ENCODE measurements at places on chromosomes 12 and 14.

DNA sequence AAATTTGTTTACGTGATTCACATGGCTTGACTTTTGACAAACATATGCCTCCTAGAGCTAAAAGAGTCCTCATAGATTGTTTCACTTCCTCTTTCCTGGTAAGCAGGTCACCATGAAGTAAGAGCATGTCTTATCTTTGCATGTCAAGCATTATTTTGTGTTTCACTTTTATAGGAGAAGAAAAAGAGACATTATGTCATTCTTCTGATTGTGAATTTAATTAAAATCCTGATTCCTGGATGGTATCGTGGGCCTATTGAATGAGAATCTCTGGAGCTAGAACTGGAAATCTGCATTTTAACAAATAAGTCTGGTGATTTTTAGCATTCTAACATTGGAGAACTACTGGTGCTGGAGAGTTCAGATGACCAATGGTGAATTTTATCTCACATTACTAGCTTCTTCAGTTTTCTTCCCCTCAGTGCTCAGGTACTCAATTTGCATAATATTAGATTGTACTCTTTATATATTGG is 218.6 kb upstream of the ATP2B1 start:
- DNase-seq, result no peak

GRCh38 chr14:40221428-40221827 is 789.2 kb upstream of the FBXO33 start:
- no peak for DNase-seq

DNA sequence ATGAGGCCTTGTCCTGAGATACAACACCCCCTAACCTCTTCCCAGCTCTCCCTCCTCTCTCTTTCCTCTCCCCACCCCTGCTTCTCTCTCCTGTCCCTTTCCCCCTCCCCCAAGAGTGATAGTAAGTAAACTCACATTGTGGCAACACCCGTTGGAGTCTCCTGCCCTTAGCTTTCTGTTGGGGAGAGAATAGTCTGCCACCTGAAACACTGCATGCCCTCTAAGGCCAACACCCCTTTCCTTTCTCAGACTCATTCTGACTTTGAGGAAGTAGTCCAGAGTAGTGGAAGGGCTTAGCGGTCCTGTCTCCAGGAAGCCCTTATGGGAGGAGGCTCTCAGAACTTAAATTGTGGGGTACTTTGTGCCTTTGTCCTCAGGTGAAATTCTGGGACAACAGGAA is 95.2 kb downstream of the PRKCH start:
- DNase-seq, result no peak

DNA sequence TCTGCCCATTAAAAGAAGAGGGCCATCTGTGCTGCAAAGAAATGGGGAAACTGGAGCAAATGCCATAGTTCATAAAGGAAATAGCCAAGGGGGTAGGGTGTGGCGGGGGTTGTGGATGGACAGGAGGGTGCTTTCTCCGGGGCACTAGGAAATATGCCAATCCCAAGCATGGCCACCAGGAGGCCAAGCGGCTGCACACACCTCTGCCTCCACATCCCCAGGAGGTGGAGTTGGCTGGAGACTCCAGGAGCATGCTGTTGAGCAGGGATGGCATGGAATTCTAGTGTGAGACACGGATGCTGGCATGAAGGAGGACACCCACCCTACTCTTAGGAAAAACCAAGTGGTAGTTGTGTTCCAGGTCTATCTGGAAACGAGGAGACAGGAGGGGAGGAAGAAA is 25.2 kb downstream of the NID2 start:
- peak; percentile 25 for DNase-seq

DNA sequence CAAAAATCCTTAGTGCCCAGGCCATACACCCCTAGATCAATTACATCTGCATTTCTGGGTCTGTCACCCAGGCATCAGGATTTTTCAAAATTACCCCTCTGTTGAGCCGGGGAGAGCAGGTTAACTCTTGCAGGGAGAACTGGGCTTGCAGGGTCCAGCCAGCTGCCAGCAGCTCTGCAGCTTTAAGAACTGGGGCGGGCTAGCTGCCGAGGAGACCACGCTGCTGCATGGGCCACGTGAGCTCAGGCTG is at the start of gene DGLUCY:
TSS of gene DGLUCY (plus strand) at position 245 of the 250 bp plus-strand sequence. CDS start 46,222 bp downstream, outside the sequence.
- DNase-seq, result peak; percentile 56

DNA sequence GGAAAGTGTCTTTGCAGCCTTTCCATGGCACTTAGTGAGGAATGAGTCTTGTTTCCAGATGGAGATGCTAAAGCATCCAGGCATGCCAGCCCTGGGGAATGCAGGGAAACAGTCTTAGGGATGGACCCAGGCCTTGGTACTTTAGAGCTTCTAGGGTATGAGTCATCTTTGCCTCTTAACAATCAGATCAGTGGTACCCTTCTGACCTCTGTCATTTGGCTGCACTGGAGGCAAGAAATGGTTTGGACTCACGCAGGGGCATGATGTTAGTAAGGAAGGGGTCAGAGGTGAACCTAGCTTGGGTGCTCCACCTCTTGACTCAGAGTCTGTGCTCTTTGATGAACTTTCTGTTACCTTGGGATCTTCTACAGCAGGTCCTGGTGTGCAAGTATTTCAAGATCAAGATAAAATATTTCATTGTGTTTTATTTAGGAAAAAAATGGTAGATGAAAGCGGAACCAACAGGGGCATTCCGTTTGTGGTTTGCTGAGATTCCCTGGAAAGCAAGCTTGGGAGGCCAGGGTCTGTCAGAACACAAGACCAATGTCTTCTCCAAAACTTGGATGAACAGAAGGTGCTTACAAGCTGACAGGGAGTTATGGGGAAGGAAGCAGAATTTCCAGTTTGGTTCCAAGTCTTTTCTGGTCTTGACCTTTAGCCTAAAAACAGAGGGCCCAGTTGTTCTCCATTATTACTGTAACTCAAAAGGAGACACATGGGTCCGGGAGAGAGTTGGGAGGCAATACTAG is 216.2 kb downstream of the ZFP36L1 start:
- DNase-seq, result no peak

GRCh38 chr12:28222081-28222700 is 31.9 kb downstream of the CCDC91 start:
- DNase-seq, result peak; percentile 77

DNA sequence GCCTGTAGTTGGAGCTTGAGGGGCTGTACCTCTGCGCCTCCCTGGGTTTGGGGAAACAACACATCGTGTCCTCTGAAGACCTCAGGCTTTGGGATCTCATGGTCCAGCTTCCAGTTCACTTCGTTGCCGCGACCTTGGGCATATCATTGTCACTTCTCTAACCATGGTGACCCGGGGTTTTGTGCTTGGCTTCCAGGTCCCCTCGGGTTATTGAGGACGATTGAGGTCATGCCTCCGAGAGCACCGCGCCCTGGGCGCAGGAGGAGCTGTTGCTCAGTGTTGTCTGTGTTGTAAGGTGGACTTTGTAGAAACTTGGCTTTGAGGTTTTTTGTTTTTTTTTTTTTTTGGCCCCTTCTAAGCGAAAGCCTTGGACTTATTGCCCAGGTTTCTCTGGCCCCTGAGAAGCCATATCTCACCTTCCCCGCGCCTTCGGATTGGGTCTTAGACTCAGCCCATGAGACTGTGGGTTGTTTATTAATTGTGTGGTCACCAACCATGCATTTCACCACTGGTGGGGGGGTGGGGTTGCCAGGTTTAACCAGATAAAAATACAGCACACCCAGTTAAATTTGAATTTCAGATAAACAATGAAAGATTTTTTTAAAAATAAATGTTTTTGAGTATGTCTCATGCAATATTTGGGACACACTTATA is 2.6 kb downstream of the BCL7A start:
- no peak for DNase-seq

DNA sequence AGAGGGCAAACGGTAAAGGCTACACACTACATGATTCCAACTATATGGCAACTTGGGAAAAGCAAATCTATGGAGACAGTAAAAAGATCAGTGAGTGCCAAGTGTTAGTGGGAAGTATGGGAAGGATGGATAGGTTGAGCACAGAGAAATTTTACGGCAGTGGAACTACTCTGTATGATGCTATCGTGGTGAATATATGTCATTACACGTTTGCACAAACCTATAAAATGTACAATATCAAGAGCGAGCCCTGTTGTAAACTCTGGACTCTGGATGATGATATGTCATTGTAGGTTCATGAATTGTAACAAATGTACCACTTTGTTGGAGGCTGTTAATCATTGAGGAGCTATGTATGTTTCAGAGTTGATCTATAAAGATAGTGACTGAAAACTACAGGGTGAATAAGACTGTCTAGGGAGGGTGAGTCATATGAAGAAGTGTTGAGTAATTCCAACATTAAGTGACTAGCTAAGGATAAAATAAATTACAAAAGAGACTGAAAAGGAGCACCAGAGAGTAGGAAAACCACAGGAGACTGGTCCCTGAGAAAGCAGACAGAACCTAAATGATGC is 349.2 kb upstream of the LMO3 start:
- DNase-seq, result no peak

DNA sequence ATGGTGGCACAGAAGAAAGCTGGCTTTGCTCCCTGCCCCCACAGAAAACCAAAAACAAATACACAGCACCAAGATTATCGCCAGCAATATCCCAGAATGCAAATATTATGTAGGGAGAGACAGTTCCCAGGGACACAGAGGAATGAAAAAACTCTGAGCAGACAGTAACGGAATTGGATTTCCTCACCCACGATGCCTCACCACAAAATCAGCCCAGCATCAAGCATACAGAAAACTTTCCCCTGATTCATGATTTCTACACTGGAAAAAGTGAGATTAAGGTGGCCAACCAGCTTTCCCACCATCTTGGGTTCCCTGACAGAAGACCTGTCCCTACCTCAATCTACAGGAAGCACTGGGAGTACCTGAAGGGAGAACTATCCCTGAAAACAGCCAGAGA is 36.6 kb downstream of the PARP11 start:
- peak; percentile 3 for DNase-seq

DNA sequence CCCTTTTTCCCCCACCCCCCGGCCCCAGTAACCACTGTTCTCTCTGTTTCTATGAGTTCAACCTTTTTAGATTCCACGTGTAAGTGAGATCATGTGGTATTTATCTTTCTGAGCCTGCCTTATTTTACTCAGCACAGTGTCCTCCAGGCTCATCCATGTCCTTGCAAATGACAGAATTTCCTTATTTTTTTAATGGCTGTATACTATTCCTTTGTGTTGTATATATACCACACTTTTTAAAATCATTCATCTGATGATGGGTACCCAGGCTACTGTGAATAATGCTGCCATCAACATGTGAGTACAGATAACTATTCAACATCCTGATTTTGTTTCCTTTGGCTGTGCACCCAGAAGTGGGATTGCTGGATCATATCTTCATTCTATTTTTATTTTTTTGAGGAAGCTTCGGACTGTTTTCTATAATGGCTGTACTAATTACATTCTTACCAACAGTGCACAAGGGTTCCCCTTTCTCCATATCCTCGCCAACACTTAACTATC is 54.7 kb downstream of the DDX51 start:
- no peak for DNase-seq

- DNase-seq, result no peak
Observed at GRCh38 chr12:5923751-5924150, 21.3 kb downstream of the ANO2 start.

GRCh38 chr14:70442750-70443149 is 9.2 kb upstream of the ADAM21 start:
- DNase-seq, result no peak

GRCh38 chr12:100919116-100919515 is 124.5 kb downstream of the ANO4 start:
- DNase-seq, result no peak

DNA sequence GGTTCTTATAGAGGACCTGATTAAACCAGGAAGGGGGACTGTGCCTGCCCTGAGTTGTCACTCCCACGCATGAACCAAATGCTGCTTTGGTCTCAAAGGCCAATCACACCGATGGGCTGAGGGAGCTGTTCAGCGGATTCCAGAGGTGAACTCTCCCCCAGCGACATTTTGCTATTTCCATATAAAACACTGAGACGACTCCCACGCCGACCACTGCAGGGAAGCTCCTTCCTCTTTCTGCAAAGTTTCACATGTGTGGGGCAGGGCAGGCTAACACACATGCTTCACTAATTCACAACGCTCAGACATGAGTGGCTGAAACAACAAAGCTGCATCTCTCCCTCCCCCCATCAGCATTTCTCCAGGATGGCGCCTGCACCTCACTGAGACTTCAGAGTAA is 37.8 kb upstream of the TMEM132D start:
- DNase-seq, result no peak

GRCh38 chr14:54590481-54590880 is 23.6 kb downstream of the SAMD4A start:
- DNase-seq, result no peak

DNA sequence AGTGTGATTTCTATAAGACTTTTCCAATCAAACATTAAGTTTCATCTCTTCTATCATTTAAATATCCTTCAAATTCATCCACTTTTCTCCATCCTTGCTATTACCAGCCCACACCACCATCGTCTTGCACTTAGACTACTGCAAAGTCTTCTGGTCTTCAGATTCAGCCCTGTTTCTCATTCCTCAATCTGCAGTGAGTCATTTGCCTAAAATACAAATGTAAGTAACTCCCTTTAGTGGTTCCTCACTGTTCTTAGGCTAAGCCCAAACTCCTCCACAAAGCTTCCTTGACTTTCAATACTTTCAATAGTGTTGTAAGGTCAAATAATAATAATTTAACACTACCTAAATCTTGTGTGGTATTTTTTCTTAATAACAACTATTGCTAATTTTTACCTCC is 83.3 kb downstream of the PLEKHG7 start:
- no peak for DNase-seq

DNA sequence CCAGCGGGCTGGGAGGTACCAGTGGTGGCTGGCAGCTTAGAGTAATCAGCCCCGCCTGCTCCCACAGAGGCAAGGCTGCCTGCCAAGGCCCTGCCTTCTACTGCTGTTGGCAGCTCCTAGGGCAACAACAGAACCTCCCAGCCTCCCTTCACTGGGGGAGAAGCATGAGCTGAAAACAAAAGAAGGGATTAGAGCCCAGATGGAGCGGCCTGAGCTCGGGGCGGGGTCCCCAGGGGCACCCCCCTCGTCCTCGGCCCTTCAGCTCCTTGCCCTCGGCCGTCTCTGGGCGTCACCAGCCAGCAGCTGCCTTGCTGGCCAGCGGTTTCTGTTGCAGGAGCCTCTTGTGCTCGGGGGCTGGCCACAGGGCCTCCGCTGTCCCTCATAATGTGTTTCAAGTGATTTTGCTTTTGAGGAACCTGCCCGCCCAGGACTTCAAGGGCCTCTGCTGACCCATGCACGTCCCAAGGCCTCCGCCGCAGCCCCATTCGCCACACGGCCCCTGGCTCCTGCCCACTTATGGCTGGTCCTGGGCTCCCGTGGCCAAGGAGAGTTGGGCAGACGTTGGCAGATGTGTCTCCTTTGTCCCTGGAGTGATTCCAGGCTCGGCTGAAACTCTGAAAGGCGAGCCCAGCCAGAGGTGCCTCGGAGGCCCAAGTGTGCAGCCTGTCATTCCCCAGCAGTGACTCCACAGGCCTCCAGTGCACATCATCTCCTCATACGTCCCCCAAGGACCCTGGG is 49.7 kb downstream of the PSMA6 start:
- DNase-seq, result no peak

- no peak for DNase-seq
Observed at GRCh38 chr14:71704210-71704609, 228.0 kb upstream of the RGS6 start.

DNA sequence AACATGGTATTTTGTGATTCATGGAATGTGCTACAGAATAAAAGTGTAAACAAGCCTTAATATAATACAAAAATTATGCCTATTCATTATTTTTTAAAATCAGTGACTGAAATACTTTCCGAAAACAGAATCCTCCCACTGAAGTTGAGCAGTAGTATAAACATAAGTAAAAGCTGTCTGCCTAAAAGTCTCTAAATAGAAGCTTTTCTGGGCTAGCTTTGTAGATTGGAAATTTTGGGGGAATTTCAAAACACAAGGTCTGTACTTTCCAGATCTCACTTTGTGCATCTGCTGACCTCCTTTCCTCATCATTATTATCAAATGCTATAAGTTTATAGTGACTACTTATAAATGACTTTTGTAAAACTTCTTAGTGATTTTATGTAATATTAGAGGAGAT is 80.4 kb upstream of the TRHDE start:
- DNase-seq, result no peak
